Effector memory CD4-positive, alpha-beta T cell (primary cell): ENCODE measurements at places on chromosomes 7 and 10.

GRCh38 chr7:14837216-14837615, 65.3 kb downstream of the DGKB start:
- H3K27ac ChIP-seq = no peak overlapping the region
- no peak overlapping the region for H3K4me3 ChIP-seq
- DNase-seq = no peak
- no peaks in the 10 kb centered on the region for H3K27me3 ChIP-seq
- no peaks in the 10 kb centered on the region for H3K36me3 ChIP-seq

- H3K4me1 ChIP-seq = no peaks in the 10 kb centered on the region
- H3K27me3 ChIP-seq = no peaks in the 10 kb centered on the region
- no peaks in the 10 kb centered on the region for H3K36me3 ChIP-seq
- H3K27ac ChIP-seq = no peak overlapping the region
- H3K4me3 ChIP-seq = no peak overlapping the region
These were observed 464.9 kb upstream of the NRP1 start for GRCh38 chr10:33799281-33799943.

- no peak overlapping the region for H3K27ac ChIP-seq
- no peak for DNase-seq
These were observed 38.7 kb downstream of the FAM241B start for GRCh38 chr10:69668721-69669120.

DNA sequence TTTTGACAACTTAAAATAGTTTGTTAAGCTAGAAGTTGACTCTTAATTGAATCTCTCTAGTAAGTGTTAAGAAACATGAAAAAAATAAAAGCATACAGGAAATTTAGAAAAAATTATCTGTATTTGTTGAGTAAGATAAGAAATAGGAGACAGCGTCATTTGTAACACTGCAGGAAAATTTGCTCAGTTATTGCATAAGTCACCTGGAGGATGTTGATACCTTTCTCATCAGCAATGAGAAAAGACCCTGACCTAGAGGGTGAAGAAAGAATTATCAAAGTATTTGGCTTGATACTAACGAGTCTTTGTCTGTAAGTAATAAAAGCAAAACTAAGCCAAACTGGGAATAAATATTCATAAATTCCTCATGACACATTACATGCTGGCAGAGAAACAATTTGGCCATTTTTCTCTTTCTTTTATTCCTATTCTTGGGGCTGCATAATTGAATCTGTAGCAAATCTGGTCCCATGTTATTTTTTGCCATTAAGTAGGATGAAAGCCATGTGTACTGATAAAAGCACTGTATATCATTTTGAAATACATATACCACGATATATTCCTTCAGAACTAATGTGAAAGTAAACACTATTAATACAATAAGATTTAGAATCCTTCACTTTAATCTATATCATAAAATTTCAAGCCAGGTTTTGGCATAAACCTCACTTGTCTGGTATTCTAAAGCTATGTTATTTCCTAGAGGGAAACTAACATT, 362.8 kb downstream of the THSD7A start:
- no peak for DNase-seq
- H3K36me3 ChIP-seq = no peaks in the 10 kb centered on the region

DNA sequence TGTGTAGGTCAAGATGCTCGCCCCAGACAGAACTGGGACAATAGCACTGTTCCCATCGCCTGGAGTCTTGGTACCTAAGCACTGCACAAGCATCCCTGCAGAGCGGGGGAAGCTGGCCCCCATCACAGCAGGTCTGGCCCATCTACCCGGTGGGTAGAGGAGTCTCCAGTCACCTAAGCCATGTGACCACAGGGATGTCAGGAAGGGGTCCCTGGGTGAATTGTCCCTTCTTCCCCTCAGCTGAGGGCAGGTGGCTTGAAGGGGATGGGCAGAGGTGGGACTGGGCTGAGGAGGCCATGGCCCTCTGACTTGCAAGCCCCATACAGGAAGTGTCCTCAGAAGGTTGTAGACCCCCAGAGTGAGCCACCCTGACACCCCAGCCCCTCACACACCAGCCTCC, 39.7 kb downstream of the FRMPD2 start:
- H3K27me3 ChIP-seq = no peaks in the 10 kb centered on the region
- H3K4me1 ChIP-seq = no peaks in the 10 kb centered on the region
- H3K36me3 ChIP-seq = no peaks in the 10 kb centered on the region
- H3K4me3 ChIP-seq = no peak overlapping the region
- H3K27ac ChIP-seq = no peak overlapping the region
- DNase-seq = no peak

DNA sequence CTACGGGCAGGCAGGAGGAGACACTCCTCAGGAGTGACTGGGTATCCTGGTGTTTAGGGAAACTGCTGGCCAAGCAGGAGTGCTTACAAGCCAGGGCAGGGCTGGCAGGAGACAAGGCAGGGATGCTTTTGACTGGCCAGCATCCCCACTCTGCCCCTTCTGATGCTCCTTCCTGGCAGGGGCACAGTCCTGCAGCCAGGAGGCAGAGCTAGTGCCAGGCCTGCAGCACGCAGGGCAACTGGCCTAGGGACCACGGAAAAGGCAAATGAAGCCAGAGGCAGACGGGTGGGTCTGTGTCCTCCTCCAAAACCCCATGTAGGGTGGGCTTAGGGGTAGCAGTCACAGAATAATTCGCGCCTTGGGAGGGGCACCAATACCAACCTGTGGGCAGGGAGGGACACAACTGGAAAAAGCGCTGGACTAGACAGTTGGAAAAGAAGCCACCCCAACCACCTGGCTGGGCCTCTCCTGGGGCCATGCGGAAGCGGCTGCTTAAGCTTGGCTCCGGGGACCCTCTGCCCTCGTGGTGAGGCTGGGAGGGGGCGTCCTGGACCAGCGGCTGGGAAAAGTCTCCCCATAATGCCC, 4.8 kb downstream of the IMPDH1 start:
- H3K27ac ChIP-seq = peak overlapping the region; percentile 45
- H3K27me3 ChIP-seq = no peaks in the 10 kb centered on the region
- H3K4me1 ChIP-seq = peaks cover 38% of the 10 kb centered on the region
- peak overlapping the region; percentile 86 for H3K4me3 ChIP-seq

- no peaks in the 10 kb centered on the region for H3K36me3 ChIP-seq
- no peaks in the 10 kb centered on the region for H3K27me3 ChIP-seq
- H3K27ac ChIP-seq = no peak overlapping the region
These were observed 238.1 kb upstream of the GLI3 start for GRCh38 chr7:42475082-42475481.

GRCh38 chr7:7851381-7851780, 117.2 kb upstream of the GLCCI1 start:
- DNase-seq = no peak
- no peaks in the 10 kb centered on the region for H3K4me1 ChIP-seq
- H3K4me3 ChIP-seq = no peak overlapping the region

DNA sequence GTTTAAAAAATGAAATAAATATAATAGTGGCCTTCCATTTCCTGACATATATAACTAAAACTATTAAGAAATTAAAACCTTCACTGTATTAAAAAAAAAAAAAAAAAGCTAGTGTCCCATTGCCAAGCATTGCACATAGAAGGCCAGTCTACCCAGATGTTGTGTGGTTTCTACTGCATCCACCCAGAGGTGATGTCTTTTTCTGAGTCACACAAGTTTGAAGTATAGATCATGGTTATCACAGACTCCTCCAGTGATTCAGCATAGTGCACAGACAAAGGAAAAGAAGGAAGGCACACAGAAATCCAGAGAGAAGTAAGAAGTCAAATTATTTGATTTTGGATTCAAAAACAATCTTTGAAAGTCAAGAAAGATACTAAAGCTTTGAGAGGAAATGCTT, 429.0 kb downstream of the ETV1 start:
- H3K36me3 ChIP-seq = no peaks in the 10 kb centered on the region
- DNase-seq = no peak

DNA sequence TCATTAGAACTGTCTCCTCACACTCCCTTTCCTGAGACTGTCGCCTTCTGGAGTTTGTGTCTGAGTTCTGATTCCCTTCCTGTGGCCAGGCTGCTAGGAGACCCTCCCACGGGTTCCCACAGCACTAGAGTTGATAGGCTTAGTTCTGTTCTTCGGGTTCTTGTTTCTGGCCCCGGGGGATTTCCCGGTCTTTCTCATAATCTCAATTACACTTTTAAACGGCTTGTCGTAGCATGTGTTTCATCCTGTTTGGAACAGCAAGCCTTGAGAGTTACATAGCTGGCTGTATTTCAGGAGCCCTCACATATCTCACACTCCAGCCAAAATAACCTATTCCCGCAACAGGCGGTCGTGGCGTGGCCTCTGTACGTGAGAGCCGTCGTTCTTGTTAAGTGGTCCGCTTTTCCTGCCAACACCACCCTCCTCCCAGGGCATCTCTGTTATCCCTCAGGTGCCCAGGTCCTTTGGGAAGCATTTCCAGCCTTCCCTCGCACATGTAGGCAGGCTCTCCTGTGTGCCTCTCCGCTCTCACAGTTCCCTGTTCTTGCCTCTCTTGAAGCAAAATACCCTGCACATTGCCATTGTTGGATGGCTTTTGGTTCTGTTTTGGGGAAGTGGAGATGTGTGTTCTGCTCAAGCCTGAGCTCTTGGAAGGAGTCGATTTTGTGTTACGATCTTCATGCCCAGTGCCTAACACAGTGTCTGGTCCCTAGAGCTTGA, 46.0 kb downstream of the CDC123 start:
- peaks cover 46% of the 10 kb centered on the region for H3K36me3 ChIP-seq
- H3K4me1 ChIP-seq = no peaks in the 10 kb centered on the region
- H3K27me3 ChIP-seq = no peaks in the 10 kb centered on the region
- H3K27ac ChIP-seq = no peak overlapping the region
- H3K4me3 ChIP-seq = no peak overlapping the region

- no peaks in the 10 kb centered on the region for H3K27me3 ChIP-seq
- no peak for DNase-seq
- H3K27ac ChIP-seq = no peak overlapping the region
- no peaks in the 10 kb centered on the region for H3K36me3 ChIP-seq
- no peaks in the 10 kb centered on the region for H3K4me1 ChIP-seq
These were observed 47.0 kb downstream of the CREB5 start for GRCh38 chr7:28459306-28459705.

DNA sequence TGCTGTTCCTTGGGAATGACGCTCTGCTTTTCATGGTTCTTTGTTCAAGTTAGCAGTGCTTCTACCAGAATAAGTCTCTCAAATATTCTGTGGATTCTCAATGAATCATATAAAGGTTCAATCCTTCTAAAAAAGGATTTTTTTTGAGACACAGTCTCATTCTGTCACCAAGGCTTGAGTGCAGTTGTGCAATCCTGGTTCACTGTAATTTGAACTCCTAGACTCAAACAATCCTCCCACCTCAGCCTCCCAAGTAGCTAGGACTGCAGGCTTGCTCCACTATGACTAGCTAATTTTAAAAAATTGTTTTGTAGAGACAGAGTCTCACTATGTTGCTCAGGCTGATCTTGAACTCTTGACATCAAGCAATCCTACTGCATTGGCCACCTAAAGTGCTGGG, 64.9 kb upstream of the RELN start:
- no peak for DNase-seq
- H3K4me1 ChIP-seq = no peaks in the 10 kb centered on the region
- no peak overlapping the region for H3K27ac ChIP-seq
- no peak overlapping the region for H3K4me3 ChIP-seq
- no peaks in the 10 kb centered on the region for H3K36me3 ChIP-seq

- H3K27ac ChIP-seq = no peak overlapping the region
- no peaks in the 10 kb centered on the region for H3K27me3 ChIP-seq
- H3K4me3 ChIP-seq = no peak overlapping the region
- H3K36me3 ChIP-seq = no peaks in the 10 kb centered on the region
- no peak for DNase-seq
- no peaks in the 10 kb centered on the region for H3K4me1 ChIP-seq
These were observed 203.5 kb downstream of the CHCHD3 start for GRCh38 chr7:132878204-132878919.

- H3K27me3 ChIP-seq = no peaks in the 10 kb centered on the region
- H3K4me3 ChIP-seq = no peak overlapping the region
- no peak for DNase-seq
- no peak overlapping the region for H3K27ac ChIP-seq
- H3K36me3 ChIP-seq = no peaks in the 10 kb centered on the region
These were observed 34.5 kb upstream of the CTBP2 start for GRCh38 chr10:125194814-125195213.

DNA sequence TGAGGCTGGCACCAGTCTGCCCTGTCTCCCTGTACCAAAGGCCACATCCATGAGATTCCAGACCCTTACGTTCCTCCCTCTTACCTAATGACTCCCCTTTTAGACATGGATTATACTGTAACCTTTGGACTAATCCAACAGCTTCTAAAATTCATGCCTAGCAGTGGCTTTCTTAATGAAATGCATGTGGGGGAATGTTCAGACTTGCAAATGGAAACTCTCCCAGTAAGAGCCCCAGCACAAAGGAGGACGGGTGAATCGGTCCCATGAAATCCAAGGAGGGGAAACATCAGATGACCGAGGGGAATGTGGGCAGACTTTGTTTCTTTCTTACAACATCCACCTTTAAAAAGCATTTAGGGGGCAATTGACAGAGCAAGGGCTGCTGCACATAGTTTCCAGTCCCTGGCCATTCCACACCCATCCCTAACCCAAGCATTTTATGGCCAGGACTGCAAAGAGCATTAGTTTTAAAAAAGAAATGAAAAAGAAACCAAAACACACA, 71.5 kb downstream of the COL13A1 start:
- no peak overlapping the region for H3K27ac ChIP-seq
- DNase-seq = no peak
- no peak overlapping the region for H3K4me3 ChIP-seq

GRCh38 chr7:137519947-137520346, 176.4 kb upstream of the PTN start:
- no peak overlapping the region for H3K27ac ChIP-seq
- H3K4me1 ChIP-seq = no peaks in the 10 kb centered on the region
- H3K4me3 ChIP-seq = no peak overlapping the region
- DNase-seq = no peak
- H3K27me3 ChIP-seq = no peaks in the 10 kb centered on the region

- no peaks in the 10 kb centered on the region for H3K36me3 ChIP-seq
- H3K4me1 ChIP-seq = no peaks in the 10 kb centered on the region
- no peaks in the 10 kb centered on the region for H3K27me3 ChIP-seq
- no peak overlapping the region for H3K27ac ChIP-seq
- H3K4me3 ChIP-seq = no peak overlapping the region
- no peak for DNase-seq
These were observed 60.8 kb upstream of the SP4 start for GRCh38 chr7:21367081-21367480.

DNA sequence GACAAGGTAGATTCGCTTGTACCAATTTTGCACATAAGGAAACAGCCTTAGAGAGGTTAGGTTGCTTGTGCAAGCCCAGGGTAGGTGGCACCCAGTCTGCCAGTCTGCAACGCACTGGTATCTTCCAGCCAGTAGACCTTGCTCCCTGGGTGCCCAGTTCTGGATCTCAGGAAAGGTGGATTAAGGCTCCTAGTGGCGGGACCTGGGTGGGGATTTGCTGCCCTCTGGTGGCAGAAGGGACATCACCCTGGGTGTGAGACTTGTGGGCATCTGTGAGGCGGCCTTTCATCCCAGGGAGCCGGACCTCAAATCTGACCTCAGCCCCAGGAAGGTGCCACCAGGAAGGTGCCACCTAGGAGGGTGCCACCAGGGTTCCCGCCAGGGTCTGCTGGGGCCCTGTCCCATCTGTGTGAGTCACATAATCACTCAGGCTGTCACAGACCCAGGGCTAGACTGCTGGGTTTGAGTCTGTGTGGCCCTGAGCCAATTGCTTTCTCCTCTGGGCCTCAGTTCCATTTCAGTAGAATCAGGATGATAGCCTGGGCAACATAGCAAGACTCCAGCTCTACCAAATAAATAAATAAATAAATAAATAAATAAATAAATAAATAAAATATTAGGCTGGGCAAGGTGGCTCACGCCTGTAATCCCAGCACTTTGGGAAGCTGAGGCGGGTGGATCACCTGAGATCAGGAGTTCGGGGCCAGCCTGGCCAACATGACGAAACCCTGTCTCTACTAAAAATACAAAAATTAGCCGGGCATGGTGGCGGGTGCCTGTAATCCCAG, 5.3 kb upstream of the PRKRIP1 start:
- DNase-seq = peak; percentile 45
- no peak overlapping the region for H3K27ac ChIP-seq
- H3K27me3 ChIP-seq = no peaks in the 10 kb centered on the region
